ENCODE measurements at places on chromosomes 3 and 15. TPM values are rescaled to one million over a fixed set of nuclear protein-coding genes. Genes with fewer than 3 reads are reported as not detected.

DNA sequence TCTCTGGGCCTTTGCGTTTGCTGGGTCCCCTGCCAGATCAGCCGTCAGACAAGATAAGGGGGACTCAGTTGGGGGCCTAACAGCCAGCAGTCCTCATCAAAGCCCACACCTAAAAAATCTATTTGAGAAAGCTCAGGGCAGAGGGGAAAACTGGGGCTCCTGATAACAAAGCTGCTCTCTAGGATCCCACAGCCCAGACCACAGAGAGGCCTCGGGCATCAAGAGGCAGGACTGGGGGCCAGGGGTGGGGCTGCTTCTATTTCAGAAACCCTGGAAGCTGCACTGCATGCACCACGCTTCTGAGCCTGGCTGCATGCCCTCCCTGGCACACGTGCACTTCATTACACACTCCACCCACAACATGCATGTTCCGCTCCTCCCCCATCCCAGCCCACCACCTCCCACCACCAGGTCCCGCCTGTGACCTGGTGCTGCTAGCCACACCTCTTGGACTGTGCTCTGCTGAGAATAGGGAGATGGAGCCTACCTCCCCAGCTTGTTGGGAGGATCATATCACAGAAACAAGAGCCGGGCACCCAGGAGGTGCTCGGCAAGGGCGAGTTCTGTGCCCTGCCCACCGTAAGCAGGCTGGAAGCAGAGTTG lies 26.6 kb downstream of the FBLN2 start:
- no peaks in the 10 kb centered on the region for H3K27me3 ChIP-seq
- no peak overlapping the region for H3K4me3 ChIP-seq
- no peak for DNase-seq
- H3K36me3 ChIP-seq, result no peaks in the 10 kb centered on the region
- peaks cover 59% of the 10 kb centered on the region for H3K4me1 ChIP-seq

The SYNM gene
- 62.6 TPM for total RNA-seq

DNA sequence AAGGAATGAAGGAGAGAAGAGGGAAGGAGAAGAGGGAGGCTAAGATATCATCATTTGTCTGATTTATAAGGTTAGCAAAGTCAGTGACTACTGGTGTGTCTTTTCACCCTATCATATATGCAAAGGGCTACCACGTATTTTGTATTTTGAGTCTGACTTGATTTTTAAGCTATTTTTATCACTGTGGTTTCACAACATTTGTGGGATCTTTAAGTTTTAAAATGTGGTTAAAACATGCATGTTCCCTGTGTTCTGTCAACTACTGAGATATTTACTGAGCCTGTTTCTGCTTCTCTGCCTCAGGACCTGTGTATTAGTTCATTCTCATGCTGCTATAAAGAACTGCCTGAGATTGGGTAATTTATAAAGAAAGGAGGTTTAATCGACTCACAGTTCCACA lies 22.5 kb upstream of the SPTSSB start:
- no peaks in the 10 kb centered on the region for H3K4me1 ChIP-seq
- no peak overlapping the region for H3K27ac ChIP-seq
- no peak overlapping the region for H3K4me3 ChIP-seq
- H3K27me3 ChIP-seq, result no peaks in the 10 kb centered on the region
- H3K36me3 ChIP-seq, result no peaks in the 10 kb centered on the region
- no peak for DNase-seq

DNA sequence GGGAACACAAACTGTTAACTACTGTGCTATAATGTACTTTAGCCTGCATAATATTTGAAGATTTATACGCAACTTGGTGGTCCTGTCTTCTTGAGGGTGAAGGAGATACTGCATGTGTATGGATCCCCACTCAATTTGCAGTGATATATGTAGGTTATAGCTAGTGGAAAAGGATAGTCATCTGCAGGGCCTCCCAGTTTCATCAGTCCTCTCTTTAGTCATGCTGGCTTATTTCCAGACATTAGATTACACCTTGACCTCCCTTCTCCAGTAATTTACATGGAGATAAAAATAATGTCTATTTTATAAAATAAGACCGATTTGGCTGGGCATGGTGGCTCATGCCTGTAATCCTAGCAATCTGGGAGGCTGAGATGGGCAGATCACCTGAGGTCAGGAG lies 3.7 kb downstream of the NR1D2 start:
- H3K27ac ChIP-seq, result peak overlapping the region; percentile 99
- H3K36me3 ChIP-seq, result no peaks in the 10 kb centered on the region
- H3K4me3 ChIP-seq, result no peak overlapping the region
- H3K27me3 ChIP-seq, result no peaks in the 10 kb centered on the region
- peaks cover 83% of the 10 kb centered on the region for H3K4me1 ChIP-seq

The PDCD6IP gene
- total RNA-seq, result 184 TPM

The SEMA7A gene
- 3.9 TPM for total RNA-seq

The CPN2 gene
- not detected for total RNA-seq

DNA sequence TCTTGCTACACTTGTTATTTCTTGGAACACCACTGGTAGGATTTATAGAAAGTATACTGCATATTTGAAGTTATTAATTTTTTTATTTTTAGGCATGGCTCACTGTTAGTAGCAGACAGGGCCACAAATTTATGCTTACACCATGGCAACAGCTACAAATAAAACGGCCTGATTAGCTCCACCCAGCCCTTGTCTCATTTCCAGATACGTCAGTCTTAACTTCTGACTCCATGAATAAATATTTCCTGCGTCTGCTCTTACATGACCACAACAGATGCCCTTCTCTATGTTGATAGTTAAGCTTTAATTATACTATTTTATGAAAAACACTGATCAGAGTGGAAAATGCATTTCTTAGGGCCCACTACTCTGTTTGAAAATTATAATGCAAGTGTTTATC lies 62.3 kb upstream of the CPOX start:
- H3K4me1 ChIP-seq, result no peaks in the 10 kb centered on the region
- DNase-seq, result no peak
- no peak overlapping the region for H3K27ac ChIP-seq
- no peak overlapping the region for H3K4me3 ChIP-seq

DNA sequence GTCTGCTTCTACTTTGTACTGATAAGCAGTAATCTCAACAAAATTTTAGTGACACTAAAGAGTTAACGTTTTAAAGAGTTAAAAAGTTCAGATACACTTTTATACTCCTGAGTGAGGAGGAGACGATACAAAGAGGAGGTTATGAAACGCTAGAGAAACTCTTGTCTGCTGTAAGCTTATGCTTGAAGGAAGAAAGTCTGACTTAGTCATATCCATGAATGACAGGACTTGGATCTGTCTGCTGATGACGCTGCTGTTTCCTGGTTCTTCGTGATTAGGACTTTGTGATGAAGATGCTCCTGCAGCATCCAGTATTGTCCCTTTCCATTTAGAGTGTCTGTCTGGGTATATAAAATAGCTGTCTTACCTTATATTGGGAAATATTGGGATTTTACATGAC lies 15.8 kb downstream of the TCF12 start:
- no peaks in the 10 kb centered on the region for H3K36me3 ChIP-seq
- H3K27ac ChIP-seq, result no peak overlapping the region

The PLCB2 gene
- total RNA-seq, result 14.0 TPM

The SOX14 gene
- total RNA-seq, result not detected

GRCh38 chr15:41104234-41104633 lies 11.8 kb downstream of the INO80 start:
- no peak for DNase-seq
- H3K27me3 ChIP-seq, result no peaks in the 10 kb centered on the region
- H3K36me3 ChIP-seq, result no peaks in the 10 kb centered on the region
- no peak overlapping the region for H3K4me3 ChIP-seq

The SEMA6D gene
- 34.9 TPM for total RNA-seq

- H3K4me1 ChIP-seq, result no peaks in the 10 kb centered on the region
- H3K4me3 ChIP-seq, result no peak overlapping the region
- no peaks in the 10 kb centered on the region for H3K36me3 ChIP-seq
- H3K27ac ChIP-seq, result no peak overlapping the region
- DNase-seq, result no peak
Observed at GRCh38 chr3:20141316-20141715, 44.7 kb downstream of the SGO1 start.

The RNF123 gene
- 25.8 TPM for total RNA-seq

The SCAANT1 gene
- total RNA-seq, result not detected

The FBXW12 gene
- total RNA-seq, result not detected

GRCh38 chr3:32321095-32321790 lies 70.4 kb upstream of the CMTM7 start:
- no peak overlapping the region for H3K27ac ChIP-seq
- H3K4me3 ChIP-seq, result no peak overlapping the region
- no peaks in the 10 kb centered on the region for H3K27me3 ChIP-seq
- no peak for DNase-seq
- no peaks in the 10 kb centered on the region for H3K36me3 ChIP-seq

GRCh38 chr3:114307832-114308231 lies 14.0 kb downstream of the TIGIT start:
- no peak for DNase-seq
- H3K4me1 ChIP-seq, result no peaks in the 10 kb centered on the region
- no peak overlapping the region for H3K4me3 ChIP-seq
- no peaks in the 10 kb centered on the region for H3K27me3 ChIP-seq
- H3K36me3 ChIP-seq, result no peaks in the 10 kb centered on the region

The POPDC2 gene
- 3.4 TPM for total RNA-seq

The TMEM42 gene
- total RNA-seq, result 10.8 TPM

GRCh38 chr3:73493543-73494308 lies 131.0 kb downstream of the PDZRN3 start:
- H3K27me3 ChIP-seq, result no peaks in the 10 kb centered on the region
- peaks cover 36% of the 10 kb centered on the region for H3K4me1 ChIP-seq
- no peaks in the 10 kb centered on the region for H3K36me3 ChIP-seq

DNA sequence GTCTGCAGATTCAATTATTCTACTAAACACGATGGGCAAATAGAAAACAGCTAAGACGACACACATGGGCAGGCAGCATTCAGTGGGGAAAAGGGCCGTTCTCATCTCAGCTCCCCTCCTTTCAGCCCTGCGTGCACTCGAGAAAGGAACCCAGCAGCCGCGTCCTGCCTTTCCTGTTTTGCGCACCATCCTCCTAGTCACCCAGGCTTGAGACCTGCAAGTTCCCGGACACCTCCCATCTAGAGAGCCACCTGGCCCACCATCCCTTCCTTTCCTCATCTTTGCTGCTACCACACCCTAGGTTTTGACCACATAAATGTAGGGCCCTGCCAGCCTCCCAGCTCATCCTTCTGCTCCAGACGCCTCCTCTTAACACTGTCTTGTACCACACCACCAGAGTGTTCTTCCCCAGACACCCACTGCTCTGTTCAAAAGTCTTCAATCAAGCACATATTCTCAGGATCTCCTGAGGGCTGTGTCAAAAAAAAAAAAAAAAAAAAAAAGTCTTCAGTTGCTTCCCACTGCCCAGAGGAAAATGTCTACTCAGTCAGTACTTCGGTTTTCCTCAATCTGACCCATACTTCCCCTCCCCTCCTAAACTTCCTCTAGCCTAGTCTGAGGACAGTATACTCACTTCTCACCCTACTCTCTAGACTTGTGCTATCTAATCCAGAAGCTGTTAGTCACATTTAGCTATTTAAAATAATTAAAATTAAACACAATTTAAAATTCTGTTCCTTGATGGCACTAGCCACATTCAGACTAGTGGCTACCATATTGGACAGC lies 182.0 kb downstream of the STT3B start:
- no peak for DNase-seq
- no peak overlapping the region for H3K27ac ChIP-seq
- no peak overlapping the region for H3K4me3 ChIP-seq
- H3K27me3 ChIP-seq, result no peaks in the 10 kb centered on the region
- no peaks in the 10 kb centered on the region for H3K36me3 ChIP-seq

The SYNPR gene
- total RNA-seq, result not detected

GRCh38 chr3:123951522-123952447 lies 9.2 kb downstream of the CCDC14 start:
- H3K27ac ChIP-seq, result no peak overlapping the region
- DNase-seq, result no peak
- H3K4me1 ChIP-seq, result no peaks in the 10 kb centered on the region
- no peak overlapping the region for H3K4me3 ChIP-seq

The STARD9 gene
- total RNA-seq, result 35.1 TPM

The POLR2M gene
- total RNA-seq, result 204 TPM

- H3K4me1 ChIP-seq, result peaks cover 4% of the 10 kb centered on the region
- peak overlapping the region; percentile 78 for H3K27ac ChIP-seq
- H3K27me3 ChIP-seq, result no peaks in the 10 kb centered on the region
Observed at GRCh38 chr15:41585127-41586047, 26.4 kb downstream of the TYRO3 start.

The TMEM207 gene
- total RNA-seq, result not detected

The CYP11A1 gene
- total RNA-seq, result 8.8 TPM

DNA sequence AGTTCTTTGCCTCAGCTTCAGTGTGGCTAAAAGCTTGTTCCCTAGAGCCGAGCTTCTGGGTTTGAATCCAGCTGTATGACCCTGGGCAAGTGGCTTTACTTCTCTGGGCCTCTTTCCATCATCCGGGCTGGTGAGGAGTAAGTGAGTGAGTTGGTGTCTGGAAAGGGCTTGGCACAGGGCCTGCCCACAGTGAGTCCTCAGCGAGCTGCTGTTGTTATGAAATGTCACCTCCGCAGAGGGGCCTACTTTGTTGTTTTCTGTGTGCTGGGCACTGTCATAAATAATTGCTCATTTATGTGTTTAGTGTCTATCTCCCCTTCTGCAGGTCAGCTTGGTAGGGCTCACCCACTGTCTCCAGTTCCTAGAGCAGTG lies 31.7 kb downstream of the SLC6A6 start:
- no peaks in the 10 kb centered on the region for H3K36me3 ChIP-seq
- no peak overlapping the region for H3K27ac ChIP-seq
- no peaks in the 10 kb centered on the region for H3K27me3 ChIP-seq
- peaks cover 67% of the 10 kb centered on the region for H3K4me1 ChIP-seq
- no peak for DNase-seq

The MUC20 gene
- 23.8 TPM for total RNA-seq

The CPNE9 gene
- total RNA-seq, result not detected

- no peaks in the 10 kb centered on the region for H3K27me3 ChIP-seq
- peaks cover 18% of the 10 kb centered on the region for H3K4me1 ChIP-seq
- DNase-seq, result no peak
- no peak overlapping the region for H3K4me3 ChIP-seq
- no peaks in the 10 kb centered on the region for H3K36me3 ChIP-seq
- no peak overlapping the region for H3K27ac ChIP-seq
Observed at GRCh38 chr15:35547775-35548364, 1.9 kb upstream of the DPH6 start.

GRCh38 chr15:44215594-44215993 lies 20.5 kb upstream of the FRMD5 start:
- no peaks in the 10 kb centered on the region for H3K27me3 ChIP-seq
- no peak overlapping the region for H3K4me3 ChIP-seq
- no peaks in the 10 kb centered on the region for H3K36me3 ChIP-seq

DNA sequence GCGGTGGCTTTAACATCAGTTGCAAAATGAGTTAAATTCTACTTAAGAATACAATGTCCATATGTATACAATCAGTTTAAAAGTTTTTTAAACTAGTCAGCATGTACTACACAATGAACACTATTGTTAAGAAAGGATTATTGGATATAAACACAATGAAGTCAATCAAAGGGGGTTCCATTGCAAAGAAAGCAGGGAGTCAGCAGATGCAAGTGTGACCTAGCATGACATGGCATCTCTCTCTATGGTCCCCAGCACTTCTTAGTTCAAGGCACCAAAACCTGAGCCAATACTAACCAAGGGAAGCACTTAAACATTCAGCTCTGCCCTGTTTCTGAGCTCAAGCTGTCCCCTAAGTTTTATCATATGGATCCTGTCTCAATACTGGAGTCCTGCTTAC lies 17.0 kb downstream of the KLHL6 start:
- H3K27ac ChIP-seq, result no peak overlapping the region
- no peaks in the 10 kb centered on the region for H3K4me1 ChIP-seq
- H3K27me3 ChIP-seq, result no peaks in the 10 kb centered on the region
